Stimulated activated CD4-positive, alpha-beta T cell treated with anti-CD3 and anti-CD28 coated beads, TNF-alpha, amount 100 ng/mL, for 1 hour (primary cell): ENCODE measurements at places on chromosomes 12 and 14.

GRCh38 chr14:76045773-76046172 lies 60.2 kb downstream of the IFT43 start:
- no peak for DNase-seq

DNA sequence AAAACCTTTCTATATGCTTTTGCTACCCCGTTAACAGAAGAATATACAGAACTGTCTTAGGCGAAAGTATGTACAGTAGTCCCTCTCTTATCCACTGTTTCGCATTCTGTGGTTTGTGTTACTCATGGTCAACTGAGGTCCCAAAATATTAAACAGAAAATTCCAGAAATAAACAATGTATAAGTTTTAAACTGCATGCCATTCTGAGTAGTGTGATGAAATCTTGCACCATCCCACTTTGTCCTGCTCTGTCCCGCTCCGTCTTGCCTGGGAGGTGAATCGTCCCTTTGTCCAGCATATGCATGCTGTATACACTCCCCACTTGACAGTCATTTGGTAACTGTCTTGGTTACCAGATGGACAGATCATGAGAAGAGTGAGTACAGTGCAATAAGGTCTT lies 70.1 kb upstream of the STRN3 start:
- DNase-seq: no peak

- DNase-seq: no peak
These were observed 393.5 kb downstream of the CCDC91 start for GRCh38 chr12:28583701-28584261.

DNA sequence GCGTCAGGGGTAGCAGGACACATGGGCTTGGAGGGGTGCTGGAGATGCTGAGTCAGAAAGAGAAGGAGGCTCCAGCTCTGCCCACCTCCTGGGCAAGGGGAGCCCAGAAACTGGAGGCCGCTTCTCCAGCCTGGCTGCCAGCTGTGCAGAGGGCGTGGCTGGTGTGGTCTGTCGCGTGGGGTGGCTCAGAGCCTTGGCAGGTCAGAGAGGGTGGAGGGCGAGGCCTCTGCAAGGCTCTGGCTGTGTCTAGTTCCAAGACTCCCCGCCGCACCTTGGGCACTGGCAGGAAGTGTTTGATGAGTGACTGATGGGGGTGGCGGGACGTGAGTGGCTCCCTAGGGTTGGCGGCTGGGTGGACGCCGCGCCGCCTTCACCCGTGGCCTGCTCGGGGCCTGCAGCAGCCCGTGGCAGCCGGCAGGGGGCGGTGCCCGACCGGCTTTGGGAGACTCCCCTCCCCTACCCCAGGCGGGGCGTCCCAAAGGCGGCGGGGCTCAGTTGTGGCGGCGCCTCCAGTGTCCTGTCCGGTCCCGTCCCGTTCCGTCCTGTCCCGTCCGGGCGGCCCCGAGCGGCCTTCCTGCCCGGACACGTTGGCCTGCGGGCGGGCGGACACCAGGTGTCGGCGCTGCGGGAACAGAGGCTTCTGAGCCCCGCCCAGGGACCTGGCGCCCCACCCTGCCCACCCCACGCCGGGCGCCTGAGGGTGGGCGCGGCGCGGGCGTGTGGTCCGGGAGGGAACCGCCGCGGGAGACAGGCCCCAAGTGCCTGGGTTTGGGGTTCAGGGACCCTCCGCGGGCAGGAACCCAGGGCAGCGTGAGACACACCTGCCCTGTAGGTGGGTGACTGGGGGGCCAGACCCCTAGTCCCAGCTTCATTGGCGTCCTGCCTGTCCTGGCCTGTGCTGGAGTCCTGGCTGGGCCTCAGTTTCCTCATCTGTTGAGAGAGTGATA lies 39.7 kb downstream of the KRT80 start:
- peak; percentile 42 for DNase-seq

DNA sequence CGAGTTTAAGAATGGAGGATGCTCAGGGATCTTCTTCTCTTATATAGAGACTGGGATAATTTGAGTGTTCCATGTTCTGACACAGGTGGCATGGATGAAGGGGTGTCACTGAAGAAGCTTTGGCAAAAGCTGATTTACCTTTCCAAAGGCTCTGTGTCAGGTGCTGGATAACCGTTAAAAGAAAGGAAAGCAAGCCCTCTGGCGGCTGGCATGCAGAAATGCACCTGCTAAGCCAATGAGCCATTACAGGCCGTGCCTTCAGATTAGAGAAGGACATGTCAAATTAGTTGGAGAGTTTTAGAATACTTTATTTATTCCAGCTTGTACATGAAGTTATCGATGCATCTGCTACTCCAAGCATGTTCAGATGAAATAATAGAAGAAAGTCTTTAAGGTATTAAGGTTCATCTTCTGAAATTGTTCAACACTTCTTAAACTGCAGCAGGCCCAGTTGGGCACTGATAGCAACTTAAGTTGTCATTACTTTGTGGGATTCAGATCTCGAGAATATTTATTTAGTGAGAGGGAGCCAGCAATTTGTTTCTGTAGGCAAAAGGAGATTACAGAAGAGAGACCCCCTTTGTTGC lies 678.2 kb downstream of the NRXN3 start:
- no peak for DNase-seq

DNA sequence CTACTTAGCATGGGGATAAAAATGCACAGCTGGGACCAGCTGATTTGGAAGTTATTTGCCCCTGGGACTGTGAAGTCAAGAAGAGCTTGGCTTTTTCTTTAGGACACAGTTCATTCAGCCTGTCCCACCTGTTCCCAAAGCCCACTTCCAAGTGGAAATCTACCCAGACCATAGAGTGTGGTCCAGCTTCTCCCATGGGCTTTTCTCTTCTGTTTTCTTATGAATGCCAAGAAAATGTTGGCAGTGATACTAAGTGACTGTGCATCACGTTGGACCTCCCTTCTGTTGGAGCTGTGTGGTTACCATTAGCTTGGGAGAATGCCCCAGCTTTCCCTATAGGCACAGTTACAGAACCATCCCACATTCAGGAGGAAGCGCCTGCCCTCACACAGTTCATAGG lies 89.4 kb downstream of the NT5DC3 start:
- no peak for DNase-seq

DNA sequence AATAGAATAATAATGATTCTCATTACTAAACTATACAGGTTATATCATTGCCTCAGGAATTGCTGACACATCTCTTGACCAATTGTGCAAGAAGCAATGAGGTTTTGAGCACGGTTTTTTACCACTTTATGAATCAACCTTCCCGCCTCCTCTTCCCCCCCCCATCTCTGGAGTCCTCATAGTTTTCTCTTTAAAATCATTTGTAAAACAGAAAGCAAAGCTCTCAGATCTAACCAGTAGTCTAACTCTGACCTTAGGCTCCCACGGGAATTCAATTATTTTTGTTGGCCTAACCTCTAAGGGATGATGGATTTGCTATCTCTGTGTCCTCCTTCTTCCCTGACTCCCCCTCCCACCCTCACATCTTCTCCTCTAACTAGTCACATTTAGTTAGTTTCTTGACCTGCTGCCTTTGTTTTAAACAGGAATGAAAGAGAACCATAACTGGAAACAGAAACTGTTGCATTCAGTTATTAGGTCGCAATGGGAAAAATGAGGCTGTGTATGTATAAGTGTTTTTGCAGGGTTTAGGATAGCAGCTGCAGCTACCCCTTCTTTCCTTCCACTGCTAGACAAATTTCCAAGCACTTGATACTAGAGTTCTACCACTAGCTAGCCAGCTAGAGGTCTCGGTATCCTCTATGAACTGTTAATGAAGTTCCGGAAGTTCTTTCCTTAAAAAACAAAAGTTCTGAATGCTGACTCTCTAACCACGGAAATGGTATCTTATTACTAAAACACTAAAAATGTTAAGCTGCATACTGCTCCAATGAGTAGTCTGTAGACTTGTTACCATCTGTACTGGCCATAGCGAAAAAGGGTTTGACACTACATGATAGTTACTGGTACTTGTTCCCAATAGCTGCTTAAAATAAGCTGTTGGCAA lies 65.4 kb downstream of the TAOK3 start:
- peak; percentile 4 for DNase-seq

DNA sequence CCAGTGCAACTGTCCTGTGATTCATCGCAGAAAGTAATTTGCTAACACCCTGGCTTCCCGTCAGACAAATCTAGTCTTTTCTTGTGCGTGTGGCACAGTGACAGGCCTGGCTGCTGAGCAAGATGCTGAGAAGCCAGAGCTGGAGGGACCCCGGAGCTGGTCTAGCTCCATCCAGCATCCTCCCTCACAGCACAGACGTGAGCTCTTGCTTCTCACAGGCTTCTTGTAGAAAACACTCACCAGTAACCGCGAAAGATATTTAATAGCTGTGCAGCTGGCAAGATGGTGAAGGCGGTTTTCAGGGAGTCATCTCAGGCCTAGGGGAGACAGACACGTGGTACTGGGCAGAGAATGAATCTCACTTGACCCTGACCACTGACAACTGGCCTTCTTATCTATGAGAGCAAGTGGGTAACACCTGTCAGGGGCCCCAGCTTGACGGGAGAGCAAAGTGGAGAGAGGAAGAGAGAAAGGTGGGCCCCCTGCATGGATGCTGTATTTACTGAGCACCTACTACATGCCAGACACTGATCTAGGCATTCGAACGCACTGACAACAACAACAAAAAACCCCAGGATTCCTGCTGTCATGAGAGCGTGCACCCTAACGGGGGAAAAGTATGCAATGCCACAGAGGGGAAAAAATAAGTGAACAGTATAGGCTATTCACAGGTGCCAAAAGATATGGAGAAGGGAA lies 63.3 kb downstream of the CCDC88C start:
- DNase-seq: no peak

DNA sequence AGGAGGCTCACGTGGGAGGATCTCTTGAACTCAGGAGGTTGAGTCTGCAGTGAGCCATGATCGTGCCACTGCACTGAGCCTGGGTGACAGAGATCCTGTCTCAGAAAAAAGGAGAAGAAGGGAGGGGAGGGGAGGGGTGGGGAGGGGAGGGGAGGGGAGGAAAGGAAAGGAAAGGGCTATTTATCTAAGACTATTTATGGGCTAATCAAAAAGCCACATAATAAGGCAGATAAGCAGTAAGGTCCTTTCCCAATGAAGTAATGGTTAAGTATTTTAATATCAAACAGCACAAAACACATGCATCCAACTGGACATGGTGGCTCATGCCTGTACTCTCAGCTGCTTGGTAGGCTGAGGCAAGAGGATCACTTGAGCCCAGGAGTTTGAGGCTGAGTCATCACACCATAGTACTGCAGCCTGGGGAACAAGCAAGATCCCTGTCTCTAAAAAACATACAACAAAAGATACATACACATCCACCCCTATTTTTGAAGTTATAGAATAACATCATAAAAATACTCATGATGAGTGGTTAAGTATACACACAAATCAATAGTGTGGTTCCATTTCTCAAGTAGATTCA lies 9.7 kb downstream of the PAWR start:
- no peak for DNase-seq

GRCh38 chr14:88986146-88986841 lies 161.8 kb downstream of the TTC8 start:
- DNase-seq: no peak

GRCh38 chr12:80559766-80560165 lies 115.7 kb downstream of the PTPRQ start:
- DNase-seq: no peak

DNA sequence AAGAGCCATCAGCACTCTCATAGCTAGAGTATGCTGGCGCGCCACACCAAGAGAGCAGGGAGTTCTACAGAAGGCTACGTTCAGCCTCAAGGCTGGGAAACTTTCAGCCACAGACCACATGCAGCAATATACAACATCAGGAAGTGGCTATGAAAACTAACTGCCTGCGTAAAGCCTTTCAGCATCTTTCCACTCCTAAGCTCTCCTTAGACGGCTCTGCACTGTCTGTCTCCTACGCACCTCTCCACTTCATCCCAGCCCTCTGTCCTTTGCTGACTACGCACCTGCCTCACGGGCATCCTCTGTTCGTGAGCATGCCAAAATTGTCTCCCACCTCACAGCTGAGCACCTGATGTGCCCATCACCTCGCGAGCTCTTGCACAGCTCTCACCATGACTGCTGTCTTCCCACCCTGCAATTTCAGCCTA lies 9.7 kb downstream of the MPHOSPH9 start:
- DNase-seq: peak; percentile 28

DNA sequence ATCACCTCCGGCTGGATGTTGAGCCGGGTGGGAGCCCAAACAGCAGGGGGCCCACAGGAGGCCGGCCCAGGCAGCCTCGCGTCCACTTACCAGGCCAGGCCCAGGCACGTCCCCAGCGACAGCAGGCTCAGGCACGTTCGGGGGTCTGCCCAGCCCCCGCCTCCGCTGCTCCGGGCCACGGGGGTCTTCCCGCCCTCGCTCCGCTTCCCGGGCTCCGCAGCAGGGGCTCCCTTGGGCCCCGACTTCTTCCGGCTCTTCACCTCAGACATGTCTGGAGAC lies 216 bp downstream of the IKBIP start:
- DNase-seq: no peak

DNA sequence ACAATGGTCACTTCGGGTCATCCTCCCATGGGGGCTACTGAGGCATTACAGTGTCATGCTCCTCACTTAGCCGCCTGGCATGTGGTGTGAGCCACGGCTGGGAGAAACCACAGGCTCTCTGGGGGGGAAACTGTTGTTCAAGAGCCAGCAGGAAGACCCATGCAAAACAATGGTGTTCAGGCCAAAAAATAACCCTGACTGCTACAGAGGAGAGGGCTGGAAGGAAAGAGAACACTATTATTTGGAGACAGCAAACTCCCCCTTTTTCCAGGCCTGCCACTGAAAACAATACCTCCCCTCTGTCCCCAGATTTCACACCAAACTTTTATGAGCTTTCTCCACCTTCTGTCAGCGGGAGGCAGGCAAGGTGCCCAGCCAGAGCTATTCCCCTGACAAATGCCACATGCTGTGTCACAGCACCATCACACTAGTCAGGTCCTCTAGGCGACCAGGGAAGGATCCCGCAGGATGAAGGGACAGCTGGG lies 83.7 kb downstream of the CHGA start:
- no peak for DNase-seq

DNA sequence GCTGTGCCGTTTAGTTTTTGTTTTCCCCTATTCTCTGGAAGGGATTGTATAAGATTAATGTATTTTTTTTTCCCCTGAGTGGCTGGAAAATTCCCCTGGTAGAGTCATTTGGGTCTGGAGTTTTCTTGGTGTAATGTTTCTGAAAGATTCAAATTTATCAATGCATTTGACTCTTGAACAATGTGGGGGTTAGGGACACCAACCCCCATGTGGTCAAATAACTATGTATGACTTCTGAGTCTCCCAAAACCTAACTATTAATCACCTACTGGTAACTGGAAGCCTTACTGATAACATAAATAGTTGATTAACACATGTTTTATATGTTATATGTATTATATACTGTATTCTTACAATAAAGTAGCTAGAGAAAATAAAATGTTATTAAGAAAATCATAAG lies 220.1 kb upstream of the PDE3A start:
- DNase-seq: no peak
